ENCODE measurements at places on chromosomes 6 and 20.

- DNase-seq: no peak
Observed at GRCh38 chr20:45404438-45404837, 3.7 kb upstream of the DBNDD2 start.

GRCh38 chr6:130933712-130934200, 106.5 kb downstream of the SMLR1 start:
- no peak for DNase-seq

DNA sequence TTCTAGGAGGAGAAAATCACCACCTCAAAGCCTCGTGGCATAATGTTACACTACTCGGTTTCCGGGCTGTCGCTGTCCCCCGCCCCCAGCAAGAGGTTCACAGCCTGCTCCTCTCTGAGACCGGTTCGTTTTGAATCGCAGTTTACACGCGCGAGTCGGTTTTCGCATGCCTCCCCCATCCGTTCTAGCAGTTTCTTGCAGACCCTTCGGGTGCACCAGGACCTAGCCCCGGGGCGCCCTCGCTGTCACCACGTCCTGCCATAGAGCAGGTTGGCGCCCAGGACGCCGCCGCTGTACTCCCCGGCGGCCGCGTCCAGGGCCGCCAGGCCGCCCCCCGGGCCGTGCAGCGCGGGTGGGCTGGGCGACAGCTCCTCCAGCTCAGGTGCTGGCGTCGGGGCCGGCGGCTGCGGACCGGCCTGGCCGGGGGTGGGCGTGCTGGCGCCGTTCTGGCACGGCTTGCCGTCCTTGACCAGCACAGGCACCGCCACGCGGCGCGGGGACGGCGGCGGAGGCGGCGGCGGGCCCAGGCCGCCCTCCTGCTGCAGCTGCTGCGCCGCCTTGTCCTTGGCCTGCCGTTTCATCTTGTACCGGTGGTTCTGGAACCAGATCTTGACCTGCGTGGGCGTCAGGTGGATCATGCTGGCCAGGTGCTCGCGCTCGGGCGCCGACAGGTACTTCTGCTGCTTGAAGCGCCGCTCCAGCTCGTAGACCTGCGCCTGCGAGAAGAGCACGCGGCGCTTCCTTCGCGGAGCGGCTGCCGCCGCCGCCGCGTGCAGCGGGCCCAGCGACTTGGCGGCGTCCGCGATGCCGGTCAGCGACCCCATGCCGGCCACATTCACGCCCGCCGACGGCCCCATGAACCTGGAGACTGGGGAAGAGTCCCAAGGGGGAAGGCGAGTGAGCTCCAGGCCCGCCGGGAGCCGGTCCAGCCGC, 1.4 kb downstream of the NKX2-4 start:
- DNase-seq: peak; percentile 21

DNA sequence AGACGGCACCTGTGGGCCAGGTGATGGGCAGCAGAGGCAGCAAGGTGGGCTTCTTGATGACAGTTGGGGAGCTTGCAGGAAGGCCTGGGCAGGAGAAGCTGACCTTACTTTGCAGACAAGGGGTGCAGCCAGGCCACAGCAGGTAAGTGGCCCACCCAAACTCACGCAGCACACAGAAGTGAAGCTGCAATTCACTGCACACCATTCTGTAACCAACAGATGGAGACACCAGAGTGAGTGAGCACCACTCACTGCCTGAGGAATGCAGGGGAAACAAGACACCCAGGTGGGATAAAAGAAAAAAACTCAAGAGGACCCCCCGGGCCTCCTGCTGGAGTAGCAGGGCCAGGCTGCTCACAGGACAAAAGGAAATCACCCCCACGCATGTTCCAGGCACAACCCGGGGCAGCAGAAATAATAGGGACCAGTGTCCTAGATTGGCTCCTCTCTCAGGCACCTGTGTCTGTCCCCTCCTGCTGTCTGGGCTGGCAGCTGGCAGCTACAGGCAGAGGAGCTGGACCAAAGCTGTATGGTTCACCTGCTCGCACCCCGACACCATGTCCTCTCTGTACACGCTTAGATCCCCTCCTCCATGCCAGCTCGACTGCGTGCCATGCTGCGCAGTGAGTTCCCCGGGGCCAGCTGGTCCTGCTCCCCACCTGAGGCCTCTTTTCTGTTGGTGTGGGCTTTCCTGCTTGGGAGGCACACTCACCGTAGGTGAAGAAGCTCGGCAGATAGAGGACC, 4.9 kb downstream of the MTCH1 start:
- DNase-seq: no peak

- no peak for DNase-seq
Observed at GRCh38 chr6:14174226-14174625, 56.7 kb downstream of the CD83 start.

- DNase-seq: no peak
Observed at GRCh38 chr6:150118203-150118602, 24.6 kb upstream of the PPP1R14C start.

DNA sequence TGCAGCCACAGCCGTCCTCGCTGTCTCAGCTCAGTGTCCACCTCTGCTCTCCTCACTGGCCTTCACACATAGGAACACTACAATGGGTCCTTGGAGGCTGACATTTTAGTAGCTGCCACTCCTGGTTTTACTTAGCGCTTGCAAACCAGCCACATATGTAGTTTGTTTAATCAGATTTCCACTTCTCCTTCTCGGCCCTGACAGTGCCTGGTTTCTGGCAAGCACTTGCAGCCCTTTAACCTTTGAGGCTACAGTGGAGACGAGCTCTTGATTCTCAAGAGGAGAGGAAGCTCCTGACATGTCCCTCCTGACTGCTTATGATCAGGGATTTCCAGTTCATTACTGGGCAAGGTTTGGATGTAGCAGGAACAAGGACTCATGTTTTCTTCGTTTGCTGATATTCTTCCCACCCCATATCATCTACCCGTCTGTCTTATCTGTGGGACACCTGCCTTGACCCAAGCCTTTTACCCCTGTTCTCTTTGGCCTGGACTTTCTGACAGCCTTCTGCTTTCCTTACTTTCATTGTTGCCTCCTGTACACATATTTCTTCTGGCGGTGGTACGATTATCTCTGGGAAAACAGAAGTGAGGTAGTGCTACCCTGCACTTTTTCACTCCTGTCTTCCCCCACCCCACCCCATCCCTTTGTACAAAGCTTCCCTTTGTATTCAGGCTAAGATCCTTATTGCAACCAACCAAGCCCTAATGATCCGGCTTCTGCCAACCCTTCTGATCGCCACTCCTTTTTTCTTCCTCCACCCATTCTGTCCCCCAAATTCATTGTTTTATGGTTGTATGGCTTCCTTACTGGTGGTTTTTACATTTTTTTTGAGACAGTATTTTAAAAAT, 31.2 kb downstream of the CEP43 start:
- DNase-seq: no peak

DNA sequence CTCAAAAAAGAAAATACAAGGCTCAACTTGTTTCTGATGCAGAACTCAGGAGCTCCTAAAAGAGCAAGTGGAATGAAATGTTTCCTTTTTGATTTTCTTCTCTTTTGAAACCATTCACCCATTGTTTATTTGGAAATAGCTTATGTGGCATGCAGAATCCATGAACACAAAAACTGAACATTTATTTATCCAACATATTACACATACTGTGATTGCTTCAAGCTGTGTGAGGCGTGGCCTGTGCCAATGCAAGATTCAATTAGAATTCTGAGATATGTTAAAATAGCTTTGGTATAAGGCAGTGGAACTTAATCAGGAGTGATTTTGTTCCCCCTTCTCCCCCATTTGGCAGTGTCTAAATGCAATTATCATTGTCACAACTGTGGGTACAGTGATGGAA, 45.9 kb upstream of the CARMIL1 start:
- no peak for DNase-seq

DNA sequence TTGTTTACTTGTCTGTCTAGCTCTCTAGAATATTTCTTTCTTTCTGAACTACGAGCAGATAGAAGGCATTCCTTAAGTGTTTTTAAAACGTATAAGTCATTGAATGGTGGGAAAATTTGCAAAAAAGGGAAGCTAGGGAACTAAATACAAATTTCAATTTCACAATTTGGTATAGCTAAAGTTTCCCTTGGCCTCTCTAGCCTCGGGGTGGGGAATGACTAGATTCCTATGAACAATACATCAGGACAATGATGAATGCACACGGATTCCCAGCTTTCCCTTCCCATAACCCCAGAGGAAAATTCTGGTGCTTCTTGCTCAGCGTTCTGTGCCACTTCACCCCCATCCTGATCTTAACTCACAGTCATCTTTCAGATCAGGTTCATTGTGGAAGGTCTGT, 113.3 kb upstream of the ASF1A start:
- DNase-seq: no peak

Data from BE2C (cell line).